Cerebellar cortex (tissue), 1 donor: ENCODE measurements at places on chromosomes 1 and 21.

- no peak for DNase-seq
Measured at GRCh38 chr1:186183970-186184628, 191.0 kb downstream of the TPR start.

DNA sequence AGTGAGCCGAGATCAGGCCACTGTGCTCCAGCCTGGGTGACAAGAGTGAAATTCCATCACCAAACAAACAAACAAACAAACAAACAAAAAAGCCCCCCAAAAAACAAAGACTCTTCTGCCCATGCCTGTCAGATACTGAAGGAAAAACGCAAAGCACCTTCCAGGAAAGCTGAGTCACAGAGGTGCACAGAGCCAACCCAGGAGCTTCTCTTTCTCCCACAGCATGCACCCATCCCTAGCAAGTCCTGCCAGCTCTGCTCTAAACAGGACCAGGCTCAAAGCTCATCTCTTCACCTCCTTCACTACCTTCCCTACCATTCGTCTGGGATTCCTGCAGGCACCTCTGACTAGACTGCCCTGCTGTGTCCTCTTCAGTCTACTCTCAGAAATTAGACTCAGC lies 46.5 kb downstream of the ETS2 start:
- DNase-seq, result no peak

- no peak for DNase-seq
Measured at GRCh38 chr1:115135681-115136080, 46.4 kb upstream of the TSPAN2 start.

DNA sequence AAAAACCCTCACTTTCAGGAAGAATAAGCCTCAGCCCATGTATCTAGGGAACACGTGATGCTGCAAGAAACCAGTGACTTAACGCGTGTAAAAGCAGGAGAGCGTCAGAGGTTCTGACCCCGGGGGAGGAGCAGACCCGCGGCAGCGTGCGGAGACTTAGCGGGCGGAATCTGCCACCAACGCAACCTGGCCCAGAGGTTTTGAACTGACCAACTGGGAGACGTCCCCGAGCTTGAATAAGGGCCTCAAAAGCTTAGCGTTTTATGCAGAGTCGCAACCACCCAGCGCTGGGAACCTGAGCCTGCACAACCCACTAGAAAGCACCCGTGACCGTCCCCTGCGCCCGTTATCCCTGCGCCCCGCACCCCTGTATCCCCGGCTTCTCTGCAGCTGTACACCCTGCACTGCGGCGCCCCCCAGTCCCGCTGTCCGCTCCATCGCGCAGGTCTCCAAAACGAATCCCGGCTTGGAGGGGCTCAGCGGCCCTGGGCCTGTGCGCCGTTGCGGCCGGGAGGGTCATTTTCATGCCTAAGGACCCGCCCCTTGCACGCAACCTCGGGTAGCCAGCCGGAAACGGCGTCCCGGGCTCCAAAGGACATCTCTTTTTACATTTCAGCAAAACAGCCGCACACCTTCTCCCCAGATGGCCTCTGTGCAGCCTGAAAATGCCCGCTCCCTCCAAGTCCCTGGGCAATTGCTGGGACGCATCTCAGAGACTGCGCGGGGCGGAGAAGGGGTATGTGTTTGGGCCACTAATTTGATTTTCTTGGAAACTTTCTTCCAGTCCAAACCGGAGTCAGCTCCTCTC lies 29.4 kb upstream of the TRIM17 start:
- peak; percentile 81 for DNase-seq

DNA sequence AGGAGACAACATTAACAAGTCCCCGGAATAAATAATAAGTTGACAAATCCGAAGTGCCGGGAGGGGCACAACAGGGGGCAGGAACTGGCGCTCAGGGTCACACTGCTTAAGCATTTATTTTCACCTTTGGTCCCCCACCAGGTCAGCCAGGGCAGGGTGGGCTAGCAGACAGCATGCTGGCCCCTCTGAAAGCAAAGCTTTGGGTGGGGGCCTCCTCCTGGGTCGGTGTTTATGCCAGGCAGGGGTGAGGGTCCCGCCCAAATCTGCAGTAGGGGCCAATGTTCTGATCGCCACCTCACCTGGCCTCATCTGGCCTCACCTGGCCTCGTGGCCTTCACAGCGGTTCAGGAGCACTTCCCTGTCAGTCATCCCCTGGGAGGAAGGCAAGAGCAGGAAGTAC lies 8.2 kb upstream of the FAM131C start:
- no peak for DNase-seq

GRCh38 chr1:24849672-24850295 lies 80.3 kb downstream of the RUNX3 start:
- DNase-seq, result peak; percentile 20

GRCh38 chr1:33005117-33005837 lies 31.4 kb downstream of the AK2 start:
- no peak for DNase-seq

- peak; percentile 77 for DNase-seq
Measured at GRCh38 chr1:205449750-205450443, 5.9 kb downstream of the BLACAT1 start.

GRCh38 chr1:97976801-97977200 lies 56.0 kb upstream of the DPYD start:
- DNase-seq, result no peak

DNA sequence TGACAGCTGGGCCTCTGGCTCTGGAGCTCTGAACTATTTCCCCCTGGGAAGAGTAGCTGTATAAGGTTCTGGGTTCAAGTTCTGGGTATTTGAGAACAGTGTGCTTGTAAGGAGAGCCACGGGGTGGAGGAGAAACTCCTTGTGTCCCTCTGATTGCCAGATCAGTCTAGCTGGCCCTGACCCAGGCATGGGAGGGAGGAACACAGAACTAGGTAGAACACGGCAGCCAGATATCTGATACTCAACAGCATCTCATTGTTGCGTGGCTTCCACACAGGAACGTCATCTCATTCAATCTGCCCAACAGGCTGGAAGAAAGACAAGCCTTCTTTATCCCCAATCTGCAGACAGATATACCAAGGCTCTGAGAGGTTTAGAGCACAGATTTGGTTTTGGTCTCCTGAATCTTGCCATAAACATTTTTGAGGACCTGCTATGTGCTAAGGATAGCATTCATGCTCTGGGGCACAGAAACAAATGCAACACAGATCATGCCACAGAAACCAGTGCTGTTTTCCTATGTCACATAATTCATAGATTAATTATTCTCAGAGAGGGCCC lies 83.8 kb downstream of the PLXNA2 start:
- peak; percentile 56 for DNase-seq

DNA sequence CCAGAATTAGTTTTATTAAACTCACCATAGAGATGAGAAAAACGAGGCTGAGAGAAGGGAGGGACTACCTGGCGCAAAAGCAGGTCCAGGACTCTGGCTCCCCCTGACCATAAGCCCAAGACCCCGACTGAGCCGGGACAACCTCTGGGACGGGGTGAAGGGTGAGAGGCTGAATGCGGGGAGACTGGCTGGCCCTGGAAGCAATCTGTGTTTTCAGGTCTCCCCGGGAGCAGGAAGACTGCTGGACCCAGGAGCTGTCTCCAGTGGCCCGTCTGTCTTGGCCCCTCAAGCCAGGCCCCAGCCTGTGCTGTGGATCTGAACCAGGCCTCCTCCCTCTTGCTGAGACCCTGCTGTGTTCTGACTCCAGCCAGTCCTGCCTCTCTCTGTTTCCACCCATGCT lies 240.8 kb downstream of the TRABD2B start:
- DNase-seq, result no peak

DNA sequence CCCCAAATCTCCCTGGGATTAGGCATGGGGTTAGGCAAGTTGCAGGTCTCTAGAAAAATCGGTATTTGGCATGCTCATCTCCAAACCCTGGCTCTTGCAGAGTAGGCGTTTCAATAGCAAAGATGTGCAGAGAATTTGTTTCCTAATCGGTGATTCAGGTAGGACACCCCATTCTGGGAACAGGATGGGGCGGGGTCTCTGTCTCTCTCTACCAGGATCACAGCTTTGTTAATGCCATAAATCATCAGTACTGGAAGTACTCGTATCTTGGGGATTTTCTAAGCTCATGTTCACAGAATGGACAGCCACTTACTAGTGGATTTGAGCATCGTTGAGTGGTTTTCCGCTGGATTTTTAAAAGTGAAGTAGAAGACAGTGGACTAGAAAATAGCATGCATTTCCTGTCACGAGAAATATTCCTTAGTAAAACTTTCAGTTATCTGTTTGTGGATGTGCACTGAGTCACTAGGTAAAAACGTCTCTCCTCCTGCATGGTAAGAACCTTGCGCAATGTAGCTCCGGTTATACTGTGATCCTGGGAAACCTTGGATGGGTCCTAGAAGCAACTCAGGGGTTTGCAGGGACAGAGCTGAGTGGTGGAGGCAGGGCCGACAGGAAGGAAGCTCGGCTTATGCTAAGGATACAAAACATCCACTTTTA lies 5.1 kb downstream of the TMEM51 start:
- no peak for DNase-seq

GRCh38 chr1:206513312-206514111 lies 6.2 kb downstream of the RASSF5 start:
- no peak for DNase-seq

- DNase-seq, result no peak
Measured at GRCh38 chr1:200153277-200154055, 126.0 kb downstream of the NR5A2 start.

DNA sequence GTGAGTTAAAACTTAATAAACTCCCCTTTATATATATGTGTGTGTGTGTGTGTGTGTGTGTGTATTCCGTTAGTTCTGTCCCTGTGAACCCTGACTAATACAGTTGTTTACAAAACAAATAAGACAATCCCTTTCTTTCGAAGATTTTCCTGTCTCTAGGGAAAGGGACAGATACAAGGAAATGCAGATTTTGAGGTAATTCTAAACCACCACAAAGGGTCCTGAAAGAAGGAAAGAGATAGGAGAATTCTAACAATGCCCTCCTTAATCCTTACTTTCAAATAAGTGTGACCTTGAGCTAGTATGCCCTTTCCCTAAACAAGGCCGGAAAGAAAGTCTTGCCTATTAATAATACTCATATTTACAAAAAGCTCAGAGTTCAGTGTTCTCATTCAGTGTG lies 164.8 kb upstream of the COL11A1 start:
- DNase-seq, result no peak

- DNase-seq, result peak; percentile 5
Measured at GRCh38 chr1:220908757-220909156, 29.5 kb downstream of the HLX start.

DNA sequence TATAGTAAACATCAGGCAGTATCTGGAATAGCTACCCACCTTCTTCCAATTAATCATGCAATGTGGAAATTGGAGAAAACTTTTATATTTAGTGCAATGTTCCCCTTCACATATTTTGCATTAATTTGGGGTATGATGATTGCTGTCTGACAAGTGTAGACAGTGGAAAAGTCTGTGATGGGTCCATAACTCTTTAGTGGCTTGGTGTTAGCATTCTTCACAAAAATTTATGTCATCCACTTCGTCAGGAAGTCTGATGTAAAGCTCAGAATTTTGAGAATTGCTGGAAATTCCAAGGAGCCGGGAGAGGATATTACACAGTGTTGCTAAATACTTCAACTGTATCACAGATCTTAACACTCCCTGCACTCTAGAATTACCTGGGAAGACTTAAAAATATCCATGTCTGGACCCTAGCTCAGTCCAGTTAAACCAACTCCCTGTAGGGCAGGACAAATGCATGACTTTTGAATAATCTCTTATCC lies 549.7 kb upstream of the PLXNA2 start:
- DNase-seq, result no peak

DNA sequence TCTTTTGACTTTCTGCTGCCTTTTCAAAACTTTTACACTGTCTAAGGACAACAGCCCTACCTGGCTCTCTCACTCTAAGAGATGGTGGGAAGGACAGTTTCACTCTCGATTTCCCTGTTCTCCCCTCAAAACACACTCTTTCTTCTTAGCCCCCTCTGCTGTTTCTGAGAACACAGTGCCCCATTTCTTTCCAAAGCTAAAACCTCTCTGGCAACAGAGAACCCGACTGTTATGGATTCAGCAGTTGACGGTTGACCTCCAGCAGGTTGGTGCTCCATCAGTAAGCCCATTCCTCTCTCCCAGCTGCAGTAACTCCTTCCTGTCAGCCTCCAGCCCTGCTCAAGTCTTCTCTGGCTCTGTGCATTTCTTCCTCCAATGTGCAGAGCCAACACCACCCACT lies 88.2 kb upstream of the ABCD3 start:
- DNase-seq, result peak; percentile 39

- DNase-seq, result no peak
Measured at GRCh38 chr1:234260578-234260977, 112.7 kb upstream of the COA6 start.

DNA sequence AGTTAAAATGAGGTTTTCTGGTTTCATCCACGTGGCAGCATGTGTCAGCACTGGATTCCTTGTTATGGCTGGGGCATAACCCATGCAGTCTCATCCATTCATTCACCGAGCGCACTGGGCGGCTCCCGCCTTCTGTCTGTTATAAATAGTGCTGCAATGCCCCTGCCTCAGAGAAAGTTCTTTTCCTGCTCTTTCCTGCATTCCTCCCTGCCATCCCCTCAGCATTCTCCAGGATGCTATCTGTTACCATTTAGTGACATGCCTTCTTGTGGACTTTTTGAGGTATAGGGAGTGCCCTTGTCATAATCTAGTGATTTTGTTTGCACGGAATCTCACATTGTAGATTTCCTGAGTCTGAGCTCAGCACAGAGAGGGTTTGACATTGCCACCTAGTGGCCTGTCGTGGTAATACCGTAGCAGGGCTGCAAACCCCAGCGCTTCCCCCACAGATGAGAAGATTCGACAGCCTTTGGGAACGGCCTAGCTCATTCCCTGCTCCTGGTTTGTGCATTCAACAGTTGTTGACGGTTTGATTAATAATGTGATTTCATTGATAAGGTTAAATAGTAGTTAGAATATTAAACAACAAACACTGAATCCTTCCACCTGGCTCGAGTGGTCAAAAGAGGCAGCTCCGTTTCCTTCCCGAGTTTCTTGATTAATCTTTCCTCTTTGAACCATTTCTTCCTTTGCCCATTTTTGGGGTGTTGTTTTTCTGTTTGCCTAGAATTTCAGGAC lies 46.3 kb downstream of the UMODL1 start:
- DNase-seq, result peak; percentile 82

DNA sequence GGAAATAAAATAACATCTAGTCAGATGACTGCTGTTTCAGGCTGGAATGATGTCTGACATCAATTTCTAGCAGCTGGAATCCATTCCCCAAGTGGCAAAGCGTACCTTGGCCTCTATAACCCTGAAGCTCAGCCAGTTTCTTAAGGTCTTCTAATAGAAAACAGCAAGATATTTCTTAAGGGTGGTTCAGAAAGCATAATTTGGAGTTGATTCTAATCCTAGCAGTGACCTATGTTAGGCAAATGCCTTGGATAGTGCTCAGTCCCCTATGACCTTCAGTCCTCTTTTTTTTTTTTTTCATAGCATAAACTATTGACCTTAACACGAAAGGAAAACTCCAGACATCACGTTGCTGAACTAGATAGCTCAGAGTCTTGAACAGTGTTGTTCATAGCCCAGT lies 56.5 kb downstream of the LAMC2 start:
- DNase-seq, result no peak
